Activated B cell treated with CpG ODN at 0.5 μM for 24 hours (primary cell): ENCODE measurements at places on chromosomes 7 and 10.

DNA sequence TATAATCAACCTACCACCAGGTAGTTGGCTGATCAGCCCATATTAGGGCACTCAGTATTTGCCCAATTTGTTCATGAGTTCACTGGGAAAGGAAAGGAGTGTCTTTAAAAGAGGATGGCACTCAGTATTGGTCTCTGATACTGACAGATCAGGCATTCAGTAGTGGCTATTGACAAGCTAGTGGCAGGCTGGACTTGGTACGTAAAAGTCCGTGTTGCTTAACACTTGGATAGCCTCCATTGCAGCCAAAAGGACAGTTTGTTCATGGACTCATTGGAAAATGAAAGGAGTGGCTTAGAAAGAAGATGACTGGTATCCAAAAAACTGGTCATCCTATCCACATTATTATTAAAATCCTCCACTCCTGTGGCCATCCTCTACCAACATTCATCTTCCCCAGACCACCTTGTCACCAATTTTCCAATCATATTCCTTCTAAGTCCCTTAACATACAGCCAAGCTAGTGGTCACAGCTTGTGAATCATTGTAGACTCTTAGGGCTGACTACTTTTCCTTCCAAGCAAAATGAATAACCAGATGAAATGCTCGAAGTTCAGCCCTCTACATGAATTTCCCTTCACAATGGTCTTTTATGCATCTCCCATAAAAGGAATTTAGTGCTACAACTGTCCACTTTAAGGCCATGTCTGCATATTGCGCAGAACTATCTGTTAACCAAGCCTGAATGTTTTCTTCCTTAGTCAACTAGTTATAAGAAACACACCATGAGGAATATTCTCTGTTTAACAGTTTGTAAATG lies 78.6 kb upstream of the MAGI2 start:
- no peak for DNase-seq

- DNase-seq, result no peak
Measured at GRCh38 chr10:1652151-1652550, 85.2 kb downstream of the ADARB2 start.

- no peak for DNase-seq
Measured at GRCh38 chr10:18021725-18022480, 70.2 kb downstream of the SLC39A12 start.

- DNase-seq, result no peak
Measured at GRCh38 chr7:106288263-106288662, 3.5 kb upstream of the NAMPT start.

DNA sequence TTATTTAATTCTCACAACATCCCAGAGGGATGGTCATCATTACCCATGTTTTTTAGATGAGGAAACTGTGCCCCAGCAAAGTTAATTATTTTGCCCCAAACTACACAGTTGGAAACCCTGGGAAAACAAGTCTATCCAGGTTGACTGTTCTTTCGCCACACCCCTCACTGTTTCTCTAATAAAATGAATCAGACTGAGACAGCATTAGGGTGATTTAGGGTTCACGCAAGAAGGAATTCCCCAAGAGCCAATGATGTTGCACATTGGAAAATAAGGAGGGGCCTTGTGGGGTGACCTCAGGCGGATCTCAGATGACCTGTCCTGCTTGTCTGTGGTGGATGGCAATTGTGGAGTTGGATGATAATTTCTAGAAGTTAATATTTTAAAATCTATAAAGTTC lies 135.7 kb upstream of the TBX20 start:
- DNase-seq, result no peak

- no peak for DNase-seq
Measured at GRCh38 chr7:219581-220150, 27.3 kb downstream of the FAM20C start.

DNA sequence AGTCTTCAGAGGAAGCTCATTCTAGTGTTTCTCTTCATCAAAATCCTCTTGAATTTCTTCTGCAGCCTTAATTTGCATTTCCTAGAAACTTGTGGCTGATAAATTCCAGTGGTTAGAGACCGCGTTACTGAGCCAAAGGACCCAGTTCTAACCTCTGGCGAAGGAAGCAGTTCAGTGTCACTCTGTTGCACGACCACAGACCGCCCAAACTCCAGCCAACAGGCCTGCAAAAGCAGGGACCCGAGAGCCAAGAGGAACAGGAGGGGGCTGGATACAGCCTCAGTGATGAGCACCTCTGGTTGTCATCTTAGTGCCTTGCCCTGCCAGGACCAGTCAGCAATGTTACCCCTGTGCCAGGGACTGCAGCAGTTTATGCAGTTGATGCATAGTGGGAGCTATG lies 70.0 kb downstream of the AFAP1L2 start:
- DNase-seq, result no peak

GRCh38 chr7:102469972-102470825 lies 5.4 kb downstream of the LRWD1 start:
- no peak for DNase-seq

GRCh38 chr10:30467651-30468338 lies 33.8 kb downstream of the MAP3K8 start:
- no peak for DNase-seq

- no peak for DNase-seq
Measured at GRCh38 chr10:15678851-15679250, 40.9 kb downstream of the ITGA8 start.

DNA sequence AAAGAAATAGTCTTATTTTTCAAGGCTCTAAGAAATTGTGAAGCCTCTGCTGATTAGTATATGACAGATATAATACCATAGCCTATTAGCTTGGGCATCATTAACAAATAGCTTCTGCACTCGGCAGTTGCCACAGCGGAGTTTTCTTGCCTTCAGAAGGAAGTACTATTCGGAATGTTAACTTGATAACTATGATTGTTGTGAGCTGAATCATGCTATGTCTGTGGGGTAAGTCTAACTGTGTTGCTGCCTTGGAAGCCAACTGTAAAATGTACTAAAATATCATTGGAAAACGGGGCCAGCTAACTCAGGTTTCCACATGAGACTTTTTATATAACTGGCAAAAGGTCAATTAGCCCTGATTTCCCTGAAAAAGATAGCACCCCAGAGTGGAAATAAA lies 93.2 kb downstream of the TWIST1 start:
- DNase-seq, result no peak

GRCh38 chr10:122476333-122476695 lies 15.0 kb downstream of the HTRA1 start:
- DNase-seq, result no peak

- no peak for DNase-seq
Measured at GRCh38 chr10:77715088-77715487, 77.5 kb upstream of the KCNMA1 start.

- DNase-seq, result peak; percentile 33
Measured at GRCh38 chr7:151518105-151518946, 1.4 kb downstream of the RHEB start.

DNA sequence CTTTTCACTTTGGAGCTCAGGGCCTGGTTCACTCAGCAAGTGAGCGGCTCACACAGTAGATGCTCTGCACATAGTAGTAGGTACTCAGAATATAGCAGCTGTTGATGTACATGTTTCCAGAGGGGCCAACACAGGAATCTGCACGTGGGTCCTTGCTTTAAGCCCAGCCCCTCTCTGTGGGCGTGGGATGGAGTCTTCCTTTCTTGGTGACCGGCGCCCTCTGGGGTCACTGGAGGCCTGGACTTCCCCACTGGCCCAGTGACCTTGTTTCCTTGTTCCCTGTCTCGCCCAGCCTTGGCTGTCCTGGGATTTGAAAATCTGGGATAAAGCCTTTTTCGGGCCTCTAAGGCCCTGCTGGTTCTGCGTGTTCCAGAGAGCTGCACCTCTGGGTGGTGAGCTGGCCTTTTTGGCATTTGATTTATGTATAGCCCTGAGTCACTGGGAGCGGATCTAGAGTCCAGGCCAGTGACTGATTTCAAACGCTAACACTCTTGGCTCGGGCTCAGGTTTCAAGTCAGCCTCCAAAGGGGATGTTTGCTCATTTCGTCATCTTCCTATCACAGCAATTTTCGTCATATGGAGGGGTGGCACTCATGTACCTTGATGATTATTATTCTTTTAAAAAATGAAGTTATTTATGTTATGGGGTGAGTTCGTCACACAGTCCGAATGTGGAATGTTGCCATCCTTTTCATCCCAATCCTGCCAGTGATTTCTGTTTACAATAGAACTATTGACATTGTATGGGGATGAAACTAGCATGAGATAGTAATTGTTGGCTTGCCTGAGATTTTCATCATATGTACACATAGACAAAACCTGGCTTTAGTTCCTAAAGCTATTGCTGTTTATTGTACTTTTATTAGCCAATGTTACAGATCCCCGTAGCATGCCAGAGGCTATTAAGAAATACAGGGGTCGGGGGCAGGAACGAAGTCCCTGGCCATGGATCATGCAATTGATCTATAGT lies 65.5 kb downstream of the CUX1 start:
- DNase-seq, result no peak

DNA sequence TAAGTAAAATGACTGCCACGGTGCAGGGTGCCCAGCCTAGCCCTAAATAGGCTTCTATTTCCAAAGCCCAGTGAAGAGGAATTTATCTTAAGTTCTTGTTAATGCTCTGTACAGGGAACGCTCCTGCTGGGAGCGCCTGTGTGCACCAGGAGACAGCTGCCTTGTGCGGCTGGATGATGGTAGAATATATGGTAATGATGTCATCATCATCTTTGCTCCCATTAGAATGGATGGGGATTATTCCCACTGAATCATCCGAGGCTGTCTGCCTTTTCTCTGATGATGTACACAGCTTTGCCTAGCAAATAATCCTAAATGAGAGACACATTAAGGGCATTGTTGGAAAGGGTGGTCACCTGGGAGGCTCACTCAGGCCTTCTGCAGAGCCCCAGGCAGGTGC lies 928.1 kb downstream of the CCSER2 start:
- DNase-seq, result no peak

- DNase-seq, result no peak
Measured at GRCh38 chr10:81428456-81429134, 446.4 kb upstream of the NRG3 start.

- no peak for DNase-seq
Measured at GRCh38 chr7:80981405-80981804, 62.6 kb upstream of the SEMA3C start.

DNA sequence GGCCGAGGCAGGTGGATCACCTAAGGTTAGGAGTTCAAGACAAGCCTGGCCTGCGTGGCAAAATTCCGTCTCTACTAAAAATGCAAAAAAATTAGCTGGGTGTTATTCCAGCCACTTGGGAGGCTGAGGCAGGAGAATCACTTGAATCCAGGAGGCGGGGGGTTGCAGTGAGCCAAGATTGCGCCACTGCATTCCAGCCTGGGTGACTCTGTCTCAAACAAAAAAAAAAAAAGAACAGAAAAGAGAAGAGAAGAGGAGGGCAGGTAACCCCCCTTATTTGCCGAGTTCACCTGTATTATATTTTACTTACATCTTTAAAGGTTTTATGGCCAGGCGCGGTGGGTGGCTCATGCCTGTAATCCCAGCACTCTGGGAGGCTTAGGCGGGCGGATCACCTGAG lies 91.7 kb downstream of the RNF216 start:
- no peak for DNase-seq

- DNase-seq, result no peak
Measured at GRCh38 chr10:95480102-95480900, 80.9 kb downstream of the SORBS1 start.

- no peak for DNase-seq
Measured at GRCh38 chr10:130740915-130741750, 570.4 kb downstream of the TCERG1L start.

- DNase-seq, result no peak
Measured at GRCh38 chr7:157483971-157484410, 147.2 kb downstream of the DNAJB6 start.

DNA sequence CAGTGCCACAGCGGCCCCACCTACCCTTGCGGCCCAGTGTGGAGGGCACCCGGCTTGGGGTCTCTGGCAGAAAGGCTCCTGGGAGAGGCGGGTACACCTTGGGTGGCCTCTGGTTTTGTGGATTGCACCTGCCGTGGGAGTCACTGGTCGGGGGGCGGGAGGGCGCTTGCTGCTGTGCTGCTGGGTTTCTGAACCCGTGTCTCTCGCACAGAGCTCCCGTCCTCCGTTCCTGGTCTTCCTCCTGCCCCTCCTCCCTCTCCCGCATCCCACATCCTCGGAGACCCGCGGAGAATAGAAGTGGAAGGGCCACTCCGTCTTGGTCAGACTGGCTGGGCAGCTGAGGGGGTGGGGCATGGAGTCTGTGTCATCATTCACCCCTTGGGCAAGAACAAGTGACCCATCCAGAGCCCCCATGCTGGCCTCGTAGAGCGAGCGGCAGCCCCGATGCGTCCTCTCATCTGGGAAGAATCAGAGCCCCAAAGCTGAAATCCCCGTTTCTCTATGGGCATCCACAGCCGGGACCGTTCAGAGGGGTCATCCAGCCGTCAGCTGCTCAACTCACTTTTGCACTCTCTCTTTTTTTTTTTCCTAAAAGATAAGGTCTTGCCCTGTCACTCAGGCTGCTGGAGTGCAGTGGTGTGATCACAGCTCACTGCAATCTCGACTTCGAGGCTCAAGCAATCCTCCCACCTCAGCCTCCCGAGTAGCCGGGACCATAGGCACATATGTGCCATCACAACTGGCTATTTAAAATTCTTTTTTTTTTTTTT lies 4.0 kb downstream of the MAFK start:
- no peak for DNase-seq

DNA sequence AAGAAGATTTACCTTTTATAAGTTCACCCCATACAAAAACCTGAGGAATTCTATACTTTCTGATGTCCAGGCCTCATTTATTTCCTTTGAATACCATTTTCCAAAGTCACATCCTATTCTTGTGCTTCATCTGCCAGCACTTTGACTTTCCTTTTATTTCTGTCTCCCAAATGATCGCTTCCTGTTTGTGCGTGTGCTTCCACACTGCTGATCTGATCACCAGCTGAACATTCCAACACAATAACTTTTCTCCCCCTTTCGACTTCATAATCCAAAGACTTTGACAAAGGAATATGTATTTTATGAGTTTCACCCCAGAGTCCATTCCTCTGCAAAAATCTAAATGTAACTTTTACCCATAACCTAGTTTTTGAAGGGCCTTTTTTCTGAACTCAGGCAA lies 3.1 kb downstream of the ELAPOR2 start:
- DNase-seq, result no peak

DNA sequence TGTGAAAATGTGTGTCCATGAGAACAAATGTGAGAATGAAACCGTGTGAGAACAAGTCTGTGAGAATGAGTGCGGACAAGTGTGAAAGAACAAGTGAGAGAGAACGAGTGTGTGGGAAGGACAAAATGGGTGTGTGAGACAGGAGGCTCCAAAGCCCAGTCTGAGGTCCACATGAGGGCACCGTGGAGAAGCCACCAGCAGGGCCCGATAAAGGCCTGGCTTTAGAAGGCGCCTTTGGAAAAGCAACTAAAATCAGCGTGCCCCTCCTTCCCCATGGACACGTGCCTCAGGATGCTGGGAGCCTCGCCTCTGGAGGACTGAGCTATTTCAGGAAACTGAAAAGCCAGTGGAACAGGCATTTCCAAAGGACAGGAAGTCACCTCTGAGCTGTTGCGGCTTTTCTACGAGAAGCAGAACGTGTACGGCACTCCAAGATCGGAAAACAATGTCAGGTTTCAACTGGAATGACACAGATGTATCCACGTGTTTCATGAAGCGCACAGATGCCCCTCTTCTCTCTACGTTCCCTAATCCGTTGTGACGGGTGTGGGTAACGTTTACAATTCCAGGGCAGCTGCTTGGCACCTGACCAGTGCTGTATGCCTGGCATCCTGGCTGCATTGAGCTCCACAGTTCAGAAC lies 46.4 kb downstream of the ESYT2 start:
- no peak for DNase-seq

- no peak for DNase-seq
Measured at GRCh38 chr10:109892931-109893330, 30.4 kb downstream of the XPNPEP1 start.
